Pancreas (tissue), 10 donors: ENCODE measurements at places on chromosomes 13 and 19.

- DNase-seq: no peak
Observed at GRCh38 chr13:112991609-112992008, 22.6 kb downstream of the MCF2L start.

- peak; percentile 69 for DNase-seq
Observed at GRCh38 chr19:34669305-34669704, 7.7 kb downstream of the SCGB2B2 start.

DNA sequence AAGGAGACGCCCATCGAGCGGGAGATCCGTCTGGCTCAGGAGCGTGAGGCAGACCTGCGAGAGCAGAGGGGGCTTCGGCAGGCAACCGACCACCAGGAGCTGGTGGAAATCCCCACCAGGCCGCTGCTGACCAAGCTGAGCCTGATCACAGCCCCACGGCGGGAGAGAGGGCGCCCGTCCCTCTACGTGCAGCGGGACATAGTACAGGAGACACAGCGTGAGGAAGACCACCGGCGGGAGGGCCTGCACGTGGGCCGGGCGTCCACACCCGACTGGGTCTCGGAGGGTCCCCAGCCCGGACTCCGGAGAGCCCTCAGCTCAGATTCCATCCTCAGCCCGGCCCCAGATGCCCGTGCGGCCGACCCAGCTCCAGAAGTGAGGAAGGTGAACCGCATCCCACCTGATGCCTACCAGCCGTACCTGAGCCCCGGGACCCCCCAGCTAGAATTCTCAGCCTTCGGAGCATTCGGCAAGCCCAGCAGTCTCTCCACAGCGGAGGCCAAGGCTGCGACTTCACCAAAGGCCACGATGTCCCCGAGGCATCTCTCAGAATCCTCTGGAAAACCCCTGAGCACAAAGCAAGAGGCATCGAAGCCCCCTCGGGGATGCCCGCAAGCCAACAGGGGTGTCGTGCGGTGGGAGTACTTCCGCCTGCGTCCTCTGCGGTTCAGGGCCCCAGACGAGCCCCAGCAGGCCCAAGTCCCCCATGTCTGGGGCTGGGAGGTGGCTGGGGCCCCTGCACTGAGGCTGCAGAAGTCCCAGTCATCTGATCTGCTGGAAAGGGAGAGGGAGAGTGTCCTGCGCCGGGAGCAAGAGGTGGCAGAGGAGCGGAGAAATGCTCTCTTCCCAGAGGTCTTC lies 7.1 kb downstream of the MISP start:
- no peak for DNase-seq

DNA sequence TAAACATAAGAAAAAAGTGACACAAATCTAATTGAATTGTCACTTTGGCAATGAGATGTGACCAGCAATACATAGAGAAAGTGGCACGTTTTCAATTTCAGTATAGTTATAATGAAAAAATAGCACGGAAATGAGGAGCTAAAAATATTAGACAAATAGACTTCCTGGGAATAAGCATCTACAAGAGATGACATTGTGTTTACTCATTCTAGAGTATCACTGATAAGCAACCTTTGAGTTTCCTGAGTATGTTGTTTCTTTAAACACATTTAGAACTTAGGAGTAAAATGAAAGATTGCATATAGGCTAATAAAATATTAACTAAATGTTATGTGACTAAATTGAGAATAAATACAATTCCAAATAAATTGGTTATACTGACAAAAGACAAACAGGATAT lies 207.1 kb upstream of the SLITRK6 start:
- no peak for DNase-seq

GRCh38 chr13:40589285-40590109 lies 76.9 kb downstream of the FOXO1 start:
- DNase-seq: no peak
